EL (cell line): ENCODE measurements at places on chromosomes 16 and 17.

- DNase-seq, result no peak
These were observed 27.3 kb downstream of the AATF start for GRCh38 chr17:36975922-36976515.

DNA sequence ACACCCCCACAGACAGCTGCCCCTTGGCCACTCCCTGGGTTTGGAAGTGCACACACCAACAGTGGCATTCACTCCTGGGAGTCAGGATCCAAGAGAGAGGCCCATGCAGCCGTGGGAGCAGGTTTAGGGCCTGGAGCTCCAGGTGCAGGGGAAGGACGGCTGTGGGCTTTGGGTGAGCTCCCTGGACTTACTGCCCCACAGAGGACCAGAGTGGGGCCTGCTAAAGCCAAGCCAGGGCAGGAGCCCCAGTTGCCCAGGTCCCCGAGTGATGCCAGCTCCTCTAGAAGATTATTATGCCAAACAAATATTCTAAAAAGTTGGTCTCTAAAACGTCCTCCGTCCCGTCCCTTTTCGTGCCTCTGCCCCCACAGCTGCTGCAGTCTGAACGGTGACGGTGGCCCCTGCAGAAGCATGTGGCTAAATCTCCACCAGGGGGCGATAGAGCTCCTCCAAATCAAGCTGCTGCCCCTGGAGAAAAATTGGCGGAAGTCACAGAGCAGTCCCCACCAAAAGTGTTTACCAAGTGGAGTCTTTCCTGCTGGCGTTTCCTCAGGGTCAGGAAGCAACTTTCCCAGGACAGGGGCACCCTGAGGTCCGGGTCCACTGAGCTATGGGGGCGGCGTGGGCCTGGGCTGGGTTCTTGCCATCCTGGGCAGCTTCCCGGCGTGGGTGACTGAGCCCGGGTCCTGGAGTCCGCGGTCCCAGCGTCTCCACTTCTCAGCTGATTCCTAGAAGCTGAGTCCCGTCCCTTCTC lies 4.2 kb downstream of the ARMC7 start:
- DNase-seq, result peak; percentile 91

DNA sequence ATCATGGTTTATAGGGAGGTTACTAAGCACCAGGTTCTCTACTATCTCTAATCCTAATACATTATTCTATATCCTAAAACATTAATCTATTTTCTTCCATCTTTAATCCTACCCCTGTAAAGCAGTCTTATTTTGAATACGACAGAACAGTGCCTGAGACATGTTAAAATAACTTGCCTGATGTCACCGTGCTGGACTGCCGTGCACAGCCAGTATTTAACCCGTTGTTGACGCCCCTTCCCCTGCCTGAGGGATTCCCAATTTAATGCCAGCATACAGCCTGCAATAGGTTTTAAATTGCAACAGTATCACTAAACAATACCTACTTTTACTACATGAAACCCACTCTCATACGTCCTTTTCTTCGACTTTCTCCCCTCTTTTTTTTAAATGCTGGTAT lies 133.3 kb downstream of the PARN start:
- DNase-seq, result no peak

GRCh38 chr16:65280845-65281512 lies 159.1 kb upstream of the CDH11 start:
- no peak for DNase-seq

- no peak for DNase-seq
These were observed 23.4 kb downstream of the NGFR start for GRCh38 chr17:49518346-49519078.

- no peak for DNase-seq
These were observed 15.3 kb downstream of the MLYCD start for GRCh38 chr16:83914091-83914710.

DNA sequence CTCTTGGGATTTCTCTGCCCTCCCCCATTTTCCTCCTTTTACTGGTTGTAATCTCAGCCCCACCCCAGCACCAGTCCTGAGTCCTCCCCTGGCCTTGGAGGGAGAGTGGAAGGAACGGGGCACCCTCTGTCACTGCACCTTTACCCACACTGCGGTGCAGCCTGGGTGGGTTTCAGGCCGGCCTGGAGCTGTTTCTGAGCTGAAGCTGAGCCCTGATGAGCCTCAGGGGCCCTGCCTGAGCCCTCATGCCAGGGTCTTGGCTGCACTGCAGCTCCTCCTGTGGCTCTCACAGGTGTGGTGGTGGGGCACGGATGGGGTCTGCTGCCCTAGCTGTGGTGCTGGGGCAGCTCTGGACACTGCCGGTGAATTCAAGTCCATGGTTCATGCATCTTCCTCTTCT lies 34.5 kb downstream of the RNF213 start:
- no peak for DNase-seq

DNA sequence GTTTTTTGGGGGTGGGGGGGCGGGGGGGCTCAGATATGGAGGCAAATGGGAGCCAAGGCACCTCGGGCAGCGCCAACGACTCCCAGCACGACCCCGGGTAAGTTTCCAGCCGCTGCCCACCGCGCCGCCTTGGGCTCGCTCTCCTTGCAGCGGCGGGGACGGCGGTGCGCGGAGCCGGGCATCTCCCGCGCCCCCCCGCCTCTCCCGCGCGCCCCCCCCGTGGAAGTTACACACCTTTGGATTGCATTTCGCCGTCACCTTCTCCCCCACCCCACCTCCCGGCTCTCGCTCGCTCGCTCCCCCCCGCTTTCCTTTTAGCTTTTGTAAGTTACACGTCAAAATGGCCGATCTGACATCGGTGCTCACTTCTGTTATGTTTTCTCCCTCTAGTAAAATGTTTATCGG lies 387 bp downstream of the MSI2 start:
- DNase-seq, result peak; percentile 25

DNA sequence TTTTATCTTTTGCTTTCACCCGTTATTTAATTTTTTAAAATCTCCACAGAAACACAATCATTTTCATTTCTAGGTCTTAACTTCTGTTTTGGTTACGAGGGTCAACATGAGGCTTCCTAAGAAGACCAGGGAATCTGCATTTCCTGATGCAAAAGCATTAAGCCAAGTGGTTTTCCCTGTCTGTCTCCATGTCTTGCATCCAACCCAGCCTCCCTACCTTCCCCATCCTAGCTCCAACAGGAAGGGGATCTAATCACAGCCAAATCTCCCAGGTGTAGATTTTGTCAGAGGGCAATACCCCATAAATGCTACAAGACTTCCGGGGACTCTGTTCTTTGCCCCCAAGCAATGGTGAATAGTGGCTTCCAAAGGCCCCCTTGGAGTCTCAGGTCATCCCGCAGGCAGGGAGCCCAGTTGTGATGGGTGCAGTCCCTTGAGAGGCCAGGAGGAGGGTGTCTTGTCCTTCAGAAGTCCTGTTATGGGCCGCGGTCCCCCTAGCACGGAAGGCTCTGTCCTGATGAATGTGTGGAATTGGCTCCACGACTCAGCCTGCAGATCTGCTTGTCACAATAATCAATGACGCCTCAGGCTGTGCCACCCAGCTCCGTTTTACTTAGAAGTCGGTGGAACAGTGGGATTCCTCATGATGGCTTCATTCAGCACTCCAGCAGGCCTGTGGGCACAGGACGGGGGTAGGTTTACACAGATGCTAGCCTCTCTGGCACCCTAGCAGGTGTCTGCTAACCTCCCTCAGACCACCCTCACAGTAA lies 141.1 kb downstream of the RGS9 start:
- peak; percentile 76 for DNase-seq

DNA sequence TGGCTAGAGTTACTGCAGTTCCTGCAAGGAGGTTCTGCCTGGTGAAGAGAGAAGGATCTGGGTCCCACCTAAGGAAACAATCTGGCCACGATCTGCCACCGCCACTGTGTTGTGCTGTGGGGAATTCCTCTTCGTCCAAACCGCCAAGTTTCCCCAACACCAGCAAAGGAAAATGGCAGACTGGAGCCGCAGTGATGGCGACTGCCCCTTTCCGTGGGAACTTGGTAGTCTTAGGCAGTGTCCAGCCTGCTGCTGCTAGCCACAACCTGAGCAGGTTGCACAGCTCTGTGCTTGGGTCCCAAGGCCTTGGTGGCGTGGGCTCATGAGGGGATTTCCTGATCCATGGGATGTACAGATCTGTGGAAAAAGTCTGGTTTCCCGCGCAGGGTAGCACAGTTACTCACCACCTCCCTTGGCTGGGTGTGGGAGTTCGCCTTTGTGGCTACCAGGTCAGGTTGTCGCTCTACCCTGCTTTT lies 28.6 kb downstream of the NFATC3 start:
- DNase-seq, result no peak

- DNase-seq, result no peak
These were observed 31.0 kb downstream of the CTCF start for GRCh38 chr16:67593288-67593687.

- DNase-seq, result no peak
These were observed 2.0 kb downstream of the ABCC12 start for GRCh38 chr16:48153774-48154173.

DNA sequence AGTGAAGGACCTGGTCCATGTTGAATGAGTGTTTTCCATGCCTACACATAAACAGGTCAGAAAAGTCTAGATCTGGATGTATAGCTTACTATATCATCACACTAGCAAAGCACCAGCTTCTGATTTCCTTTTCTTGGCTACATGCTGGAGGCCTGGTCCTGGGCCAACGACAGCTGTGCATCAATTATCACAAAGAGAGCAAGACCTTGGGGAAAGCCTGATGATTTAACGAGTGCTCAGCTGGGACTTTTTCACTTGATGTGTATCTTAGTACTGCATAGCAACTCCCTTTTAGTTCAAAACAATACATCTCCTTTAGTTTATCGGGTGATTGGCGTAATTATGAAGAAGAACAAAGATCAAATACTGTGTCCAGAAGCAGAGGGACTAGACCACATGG lies 358.2 kb downstream of the KIF2B start:
- no peak for DNase-seq

GRCh38 chr16:12796498-12796897 lies 7.2 kb downstream of the CPPED1 start:
- peak; percentile 66 for DNase-seq

DNA sequence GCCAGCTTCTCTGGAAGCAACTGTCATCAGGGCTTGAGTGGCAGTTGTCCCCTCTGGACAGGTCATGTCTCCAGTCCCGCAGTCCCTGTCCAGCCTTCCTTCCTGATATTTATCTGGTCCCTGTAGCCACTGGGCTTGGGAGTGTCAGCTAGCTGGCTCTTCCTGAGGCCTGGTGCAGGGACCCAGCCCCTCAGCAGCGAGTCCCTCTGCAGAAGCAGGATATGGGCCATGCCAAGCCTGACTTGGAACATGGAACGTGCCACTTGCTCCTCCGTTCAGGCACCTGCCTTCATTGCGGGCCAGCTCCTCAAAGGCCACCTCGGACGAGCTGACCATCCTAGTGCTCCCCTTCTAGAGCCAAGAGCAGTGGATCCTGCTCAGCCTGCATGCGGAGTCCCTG lies 26.3 kb downstream of the DRC3 start:
- no peak for DNase-seq

DNA sequence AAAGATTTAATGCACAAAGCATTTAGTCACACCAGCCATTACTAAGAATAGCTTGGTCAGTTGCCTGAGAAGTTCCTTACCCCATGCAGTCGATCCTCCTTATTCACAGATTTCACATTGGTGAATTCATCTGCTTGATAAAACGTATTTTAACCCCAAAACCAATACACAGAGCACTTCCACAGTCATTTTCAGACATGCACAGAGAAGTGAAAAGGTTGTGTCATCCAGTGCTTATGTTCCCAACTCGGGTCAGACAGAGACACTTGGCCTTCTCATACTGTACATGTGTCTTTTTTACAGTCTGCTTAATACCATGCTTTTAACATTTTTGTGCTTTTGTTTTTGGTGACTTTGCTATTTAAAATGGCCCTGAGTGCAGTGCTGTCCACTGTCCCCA lies 219.7 kb downstream of the SPECC1 start:
- DNase-seq, result no peak

GRCh38 chr16:56658327-56658875 lies 642 bp downstream of the MT1F start:
- no peak for DNase-seq

GRCh38 chr17:28469376-28469775 lies 4.1 kb upstream of the SLC13A2 start:
- no peak for DNase-seq

GRCh38 chr16:1771188-1771863 lies at the start of gene NME3:
TSS of gene NME3 (minus strand) at chr16:1771543. CDS start at chr16:1771534, 9 bp downstream.
- peak; percentile 70 for DNase-seq

DNA sequence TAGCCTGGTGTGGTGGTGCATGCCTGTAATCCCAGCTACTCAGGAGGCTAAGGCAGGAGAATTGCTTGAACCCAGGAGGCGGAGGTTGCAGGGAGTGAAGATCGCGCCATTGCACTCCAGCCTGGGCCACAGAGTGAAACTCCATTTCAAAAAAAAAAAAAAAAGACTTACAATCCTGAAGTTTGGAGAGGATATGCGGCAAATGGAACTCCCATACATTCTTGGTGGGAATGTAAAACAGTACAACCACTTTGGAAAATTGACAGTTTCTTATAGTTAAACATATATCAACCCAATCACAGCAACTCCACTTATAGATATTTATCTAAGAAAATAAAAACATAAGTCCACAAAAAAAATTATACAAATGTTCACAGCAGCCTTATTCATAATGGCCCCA lies 11.9 kb downstream of the GFOD2 start:
- no peak for DNase-seq

DNA sequence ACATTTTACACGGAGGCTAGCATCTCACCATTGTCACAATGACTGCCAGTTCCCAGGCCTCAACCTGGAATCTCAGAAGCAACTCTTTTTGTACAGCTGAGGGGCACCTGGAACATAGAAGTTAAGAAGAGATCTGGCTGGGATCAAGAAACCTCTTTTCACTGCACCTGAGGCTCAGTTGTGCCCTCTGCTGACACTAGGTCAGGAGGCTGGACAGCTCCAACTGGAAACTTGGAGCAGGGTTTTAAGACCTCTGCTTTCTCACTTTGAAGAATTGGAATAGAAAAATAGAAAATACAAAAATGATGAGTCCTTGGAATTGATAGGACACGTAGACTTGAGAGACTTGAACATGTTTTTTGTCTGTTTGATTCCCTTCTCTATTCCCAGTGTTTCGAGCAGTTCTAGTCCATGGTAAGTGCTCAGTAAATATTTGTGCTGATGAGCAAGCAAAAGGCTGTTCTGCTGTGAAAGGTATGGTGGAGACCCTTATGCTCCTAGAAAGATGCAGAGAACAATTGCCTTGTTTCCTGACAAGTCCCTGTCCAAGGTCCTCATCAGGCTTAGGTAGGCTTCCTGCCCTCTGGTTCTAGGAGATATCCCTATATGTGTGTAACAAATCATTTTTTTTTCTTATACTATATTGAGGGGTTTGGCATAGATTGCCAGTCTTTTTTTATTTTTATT lies 13.6 kb upstream of the PPM1D start:
- no peak for DNase-seq

DNA sequence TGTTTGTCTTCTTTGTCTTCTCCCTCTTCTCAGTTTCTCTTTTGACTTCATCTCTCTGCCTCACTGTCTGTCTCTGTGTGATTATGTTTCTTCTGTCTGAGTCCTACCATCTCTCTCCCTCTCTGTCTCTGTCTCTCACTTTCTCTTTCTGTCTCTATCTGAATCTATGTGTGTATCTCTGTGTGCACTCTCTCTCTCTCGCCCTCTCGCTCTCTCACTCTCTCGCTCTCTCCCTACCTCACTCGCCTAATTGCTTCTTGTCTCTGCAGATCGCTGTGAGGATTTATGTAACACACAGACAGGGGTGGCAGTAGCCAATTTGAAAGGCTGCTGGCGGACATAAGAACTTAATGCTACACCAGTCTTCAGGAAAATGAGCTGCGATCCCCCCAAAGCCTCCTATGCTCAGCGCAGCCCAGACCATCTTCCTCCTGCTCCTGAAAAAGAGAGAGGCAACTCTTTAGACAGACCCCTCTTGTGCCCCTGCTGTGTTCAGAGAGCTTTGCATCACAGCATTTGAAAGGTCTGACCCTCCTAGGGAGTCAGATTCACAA lies 140.9 kb downstream of the CCT6B start:
- no peak for DNase-seq

GRCh38 chr16:21566891-21567414 lies 32.4 kb upstream of the METTL9 start:
- no peak for DNase-seq
